ENCODE measurements at places on chromosomes 3 and 15.

- no peak for DNase-seq
These were observed 8.4 kb downstream of the KBTBD8 start for GRCh38 chr3:67006460-67006859.

DNA sequence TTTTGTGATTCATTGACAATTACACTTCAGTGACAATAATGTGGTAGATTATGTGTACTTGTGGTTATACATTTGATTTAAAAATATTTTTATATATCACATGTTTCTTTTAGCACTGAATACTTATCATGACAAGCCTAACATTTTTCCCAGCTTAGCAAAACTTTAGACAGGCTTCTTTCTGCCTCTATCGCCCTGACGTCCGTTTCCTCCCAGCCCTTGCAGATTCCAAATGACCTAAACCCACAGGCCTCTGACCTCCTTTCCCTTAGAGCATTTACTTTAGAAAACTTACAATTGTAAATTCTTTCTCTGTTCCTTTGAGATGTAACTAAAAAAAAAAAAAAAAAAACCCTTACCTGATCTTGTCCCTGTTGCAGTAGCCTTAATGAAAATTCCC lies 326.1 kb downstream of the UNC13C start:
- DNase-seq: no peak

- no peak for DNase-seq
These were observed 136.8 kb downstream of the ANO10 start for GRCh38 chr3:43484926-43485488.

DNA sequence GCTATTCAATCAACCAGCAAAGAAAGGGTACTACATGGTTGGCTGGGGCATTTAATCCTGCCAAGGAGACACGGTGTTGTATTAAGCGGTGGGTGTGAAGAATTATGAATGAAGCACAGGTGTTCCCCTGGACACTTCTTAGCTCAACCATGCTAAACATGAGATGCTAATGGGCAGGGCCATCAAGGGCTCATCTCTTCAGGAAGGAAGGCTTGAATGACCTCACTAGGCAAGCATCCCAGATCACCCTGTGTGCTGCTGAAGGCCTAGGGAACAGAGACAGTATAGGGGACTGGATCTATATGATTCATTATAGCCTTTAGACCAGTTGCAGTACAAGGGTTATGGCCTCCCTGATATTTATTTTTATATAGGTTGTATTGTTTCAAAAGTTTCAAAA lies 221.3 kb upstream of the SLCO3A1 start:
- no peak for DNase-seq

- DNase-seq: no peak
These were observed 3.8 kb downstream of the PRR23E start for GRCh38 chr3:127196466-127197299.

GRCh38 chr3:155815030-155815545 lies 9.0 kb upstream of the C3orf33 start:
- no peak for DNase-seq

DNA sequence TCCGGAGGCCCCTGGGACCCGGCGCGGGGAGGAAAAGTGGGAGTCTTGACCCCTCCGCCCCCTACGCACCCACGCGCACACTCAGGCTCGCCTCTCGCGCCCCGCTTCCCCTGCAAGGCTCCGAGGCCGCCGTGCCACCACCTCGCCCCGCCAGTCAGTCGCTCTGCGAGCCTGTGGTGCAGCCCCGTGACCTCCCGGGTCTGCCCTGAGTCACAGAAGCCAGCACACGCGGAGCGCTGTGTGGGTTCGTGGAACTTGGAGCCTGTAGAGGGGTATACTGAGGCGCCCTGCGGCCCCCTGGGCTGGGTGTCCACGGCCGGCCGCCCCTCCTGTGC lies 380 bp upstream of the ALS2CL start:
- DNase-seq: no peak

Data from cerebellar nuclear complex (tissue), 1 donor.